Stimulated activated CD4-positive, alpha-beta T cell treated with anti-CD3 and anti-CD28 coated beads, Interleukin-1b, Interleukin-23, amount 100 ng/mL, for 1 hour (primary cell): ENCODE measurements at places on chromosomes 5 and 9.

- no peak for DNase-seq
Observed at GRCh38 chr9:83384214-83384613, 154.0 kb downstream of the FRMD3 start.

DNA sequence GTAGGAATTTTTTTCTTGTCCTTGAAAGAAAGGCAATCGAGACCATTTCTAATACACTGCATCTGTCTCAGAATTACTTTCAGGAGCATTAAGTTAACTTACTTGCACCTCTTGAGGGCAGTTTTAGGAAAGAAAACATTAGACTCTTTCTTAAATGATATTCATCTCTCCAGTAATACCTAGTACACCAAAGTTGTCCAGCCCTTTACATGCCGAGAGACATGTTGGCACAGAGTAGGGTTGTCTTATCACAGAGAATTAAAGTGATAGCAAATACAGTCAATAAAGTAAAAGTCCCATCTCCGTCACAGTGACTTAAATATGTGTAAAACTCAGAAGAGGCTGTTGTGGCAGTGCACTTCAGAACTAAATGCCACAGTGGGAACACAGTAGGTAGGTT is 154.3 kb upstream of the KCNN2 start:
- DNase-seq, result no peak

GRCh38 chr9:78073722-78074121 is 42.1 kb upstream of the GNAQ start:
- no peak for DNase-seq

DNA sequence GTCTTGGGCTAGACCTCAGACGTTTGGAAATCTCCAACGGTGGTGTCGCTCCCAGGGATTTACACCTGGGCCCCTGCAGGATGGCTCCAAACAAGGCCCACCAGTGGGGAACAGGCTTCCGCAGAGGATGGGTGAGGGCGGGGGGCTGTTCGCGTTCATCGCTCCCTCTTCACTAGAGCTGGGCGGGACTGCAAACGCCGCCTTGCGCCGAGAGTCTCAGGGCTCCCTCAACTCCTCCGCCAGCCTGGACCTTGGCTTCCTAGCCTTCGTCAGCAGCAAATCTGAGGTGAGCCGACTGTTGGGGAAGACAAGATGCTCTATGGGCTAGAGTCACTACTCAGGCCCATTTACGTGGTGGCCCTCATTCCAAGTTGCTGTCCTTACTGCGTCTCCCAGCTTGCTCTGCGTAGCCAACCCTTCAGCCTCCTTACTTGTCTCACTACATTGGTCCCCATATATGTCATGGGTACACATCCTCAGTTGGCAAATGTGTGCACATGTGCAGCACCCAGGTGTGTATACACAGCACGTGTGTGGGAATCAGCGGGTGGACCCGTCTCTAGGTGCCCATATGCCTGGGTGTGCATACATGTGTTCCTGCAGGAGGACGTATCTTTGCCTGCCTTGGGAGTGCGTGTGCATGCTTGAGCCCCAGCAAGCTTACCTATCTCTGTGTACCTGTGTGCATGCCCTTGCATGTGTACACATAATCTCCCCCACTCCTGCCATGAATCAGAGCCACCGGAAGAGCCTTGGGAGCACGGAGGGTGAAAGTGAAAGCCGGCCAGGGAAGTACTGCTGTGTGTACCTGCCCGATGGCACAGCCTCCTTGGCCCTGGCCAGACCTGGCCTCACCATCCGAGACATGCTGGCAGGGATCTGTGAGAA is 10.5 kb downstream of the RGS14 start:
- DNase-seq, result no peak

GRCh38 chr9:68841276-68842052 is 136.4 kb downstream of the PIP5K1B start:
- DNase-seq, result no peak

GRCh38 chr5:160837749-160838593 is 14.0 kb downstream of the ATP10B start:
- DNase-seq, result no peak

- DNase-seq, result no peak
Observed at GRCh38 chr5:54090495-54091120, 219.8 kb downstream of the ARL15 start.

GRCh38 chr5:33299621-33300208 is 141.1 kb upstream of the TARS1 start:
- DNase-seq, result no peak

DNA sequence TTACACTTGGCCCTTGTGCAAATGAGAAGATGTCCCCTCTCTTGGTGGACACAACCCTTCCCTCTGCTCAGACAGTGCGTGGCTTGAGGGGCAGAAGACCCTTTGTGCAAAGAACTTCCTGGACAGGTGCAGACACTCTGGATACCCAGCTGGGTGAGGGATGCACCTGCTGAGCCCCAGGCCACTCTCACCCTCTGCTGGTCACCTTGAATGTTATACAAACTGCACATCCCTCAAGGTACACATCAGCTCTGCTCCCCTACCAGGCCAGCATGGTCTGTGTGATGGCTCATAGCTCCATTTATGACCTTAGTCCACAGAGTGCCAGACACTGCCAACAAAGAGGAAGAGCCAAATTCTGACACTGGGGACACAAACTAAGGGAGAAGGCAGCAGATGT is 3.1 kb upstream of the DIRAS2 start:
- no peak for DNase-seq

DNA sequence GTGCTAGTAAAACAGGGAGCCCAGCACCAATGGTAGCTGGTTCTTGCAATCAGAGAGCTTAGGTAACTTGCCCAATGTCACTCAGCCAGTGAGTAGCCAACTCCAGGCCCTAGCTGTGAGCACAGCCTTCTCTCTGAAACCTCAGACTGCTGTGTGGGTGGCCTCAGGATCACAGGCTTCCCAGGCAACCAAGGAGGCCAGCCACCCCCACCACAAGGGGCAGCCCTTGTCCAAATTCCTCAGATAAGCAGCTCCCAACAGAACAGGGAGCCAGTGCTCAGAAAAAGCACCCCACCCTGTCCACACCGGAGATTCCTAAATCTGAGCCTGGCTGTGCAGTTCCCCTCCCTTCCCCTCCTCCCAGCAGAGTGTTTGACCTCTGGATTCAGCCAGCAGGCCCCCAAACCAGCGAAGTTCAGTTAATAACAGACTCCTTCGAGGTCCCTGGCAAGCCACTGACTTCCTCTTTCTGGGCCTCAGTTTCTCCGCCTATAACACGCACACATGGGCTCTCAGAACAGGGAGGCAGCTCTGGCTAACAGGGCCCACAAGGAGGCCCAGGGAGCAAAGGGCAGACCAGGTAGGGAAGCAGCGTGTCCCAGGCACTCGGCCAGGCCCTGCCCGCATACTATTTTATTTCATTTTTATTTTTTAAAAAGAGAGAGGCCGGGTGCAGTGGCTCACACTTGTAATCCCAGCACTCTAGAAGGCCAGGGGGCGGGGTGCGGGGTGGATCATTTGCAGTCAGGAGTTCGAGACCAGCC is 2.7 kb downstream of the EEIG1 start:
- DNase-seq, result no peak

- no peak for DNase-seq
Observed at GRCh38 chr5:79850316-79850822, 140.7 kb downstream of the MTX3 start.

DNA sequence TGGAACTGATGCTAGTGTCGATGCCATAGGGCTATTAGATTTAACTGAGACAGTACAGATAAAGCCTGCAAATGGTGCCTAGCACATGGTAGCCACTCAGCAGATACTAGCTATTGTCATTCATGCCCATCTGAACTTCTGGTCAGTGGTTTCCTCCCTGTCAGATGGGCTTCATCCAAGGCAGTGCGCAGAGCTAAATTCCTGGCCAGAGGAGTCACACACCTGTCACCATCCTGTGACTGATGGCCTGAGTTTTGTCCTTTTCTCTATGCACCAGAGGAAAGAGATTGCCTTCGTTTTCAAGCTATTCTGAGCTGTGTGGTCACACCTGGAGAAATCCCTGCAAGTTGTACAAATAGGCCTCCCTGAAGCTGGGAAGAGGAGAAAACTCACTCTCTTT is 34.7 kb downstream of the MSX2 start:
- DNase-seq, result no peak

DNA sequence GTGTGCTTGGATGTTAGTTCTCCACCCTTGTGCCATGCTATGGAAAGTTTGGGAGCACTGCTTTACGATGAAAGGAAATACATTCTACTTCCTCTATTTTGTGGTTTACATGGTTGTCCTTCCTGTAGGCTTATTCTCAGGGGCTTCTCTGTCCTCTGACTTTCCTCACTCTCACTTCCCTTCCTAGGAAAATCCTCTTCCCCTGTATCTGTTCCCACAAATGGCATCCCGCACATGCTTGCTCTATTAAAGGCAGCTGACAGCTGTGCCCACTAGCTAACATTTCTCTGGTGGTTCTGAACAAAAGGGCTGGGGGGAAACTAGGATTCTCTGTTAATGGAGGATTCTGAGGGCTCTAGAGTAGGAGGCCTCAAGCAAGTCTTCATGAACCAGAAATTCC is 52.4 kb downstream of the FAM170A start:
- no peak for DNase-seq

- DNase-seq, result no peak
Observed at GRCh38 chr9:106800701-106801270, 62.2 kb upstream of the ZNF462 start.

DNA sequence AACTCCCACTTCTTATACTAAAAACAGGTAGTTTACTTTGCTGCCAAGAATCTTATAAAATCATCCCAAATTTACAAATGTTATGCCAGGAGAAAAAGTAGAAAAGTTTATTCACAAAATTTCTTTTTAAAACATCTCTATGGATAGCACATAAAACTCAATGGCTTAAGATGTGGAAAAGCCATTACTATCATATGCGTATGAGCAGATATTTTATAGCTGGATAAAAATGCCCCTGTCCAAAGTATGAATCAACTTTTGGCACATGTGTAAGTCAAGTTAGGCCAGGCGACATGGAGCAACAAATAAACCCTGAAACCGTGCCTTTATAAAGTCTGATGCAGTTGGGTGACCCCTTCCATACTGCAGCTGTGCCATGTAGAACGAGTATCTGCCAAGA is 38.6 kb upstream of the FBP1 start:
- DNase-seq, result no peak

DNA sequence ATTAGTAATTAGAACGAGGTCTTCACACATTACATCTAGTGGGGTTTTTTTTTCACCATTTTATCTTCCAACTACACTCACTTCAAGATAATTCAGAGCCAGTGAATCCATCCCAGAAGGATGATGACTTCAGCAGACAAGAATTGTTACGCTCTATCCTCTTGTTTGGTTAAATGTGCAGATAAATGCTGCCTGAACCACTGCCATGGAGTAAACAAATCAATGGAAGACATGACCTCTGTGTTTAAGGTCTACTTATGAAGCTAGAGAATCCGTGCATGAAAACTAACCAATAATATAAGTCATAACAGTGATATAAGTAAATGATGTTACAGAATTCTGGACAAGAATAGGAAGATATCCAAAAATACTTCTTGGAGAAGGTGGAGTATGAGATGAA is 602.6 kb downstream of the TLR4 start:
- DNase-seq, result no peak

GRCh38 chr9:6630502-6631206 is 14.9 kb downstream of the GLDC start:
- no peak for DNase-seq
